ENCODE measurements at places on chromosomes 13 and 19.

GRCh38 chr13:60852886-60853285 lies 455.9 kb downstream of the TDRD3 start:
- DNase-seq, result no peak

DNA sequence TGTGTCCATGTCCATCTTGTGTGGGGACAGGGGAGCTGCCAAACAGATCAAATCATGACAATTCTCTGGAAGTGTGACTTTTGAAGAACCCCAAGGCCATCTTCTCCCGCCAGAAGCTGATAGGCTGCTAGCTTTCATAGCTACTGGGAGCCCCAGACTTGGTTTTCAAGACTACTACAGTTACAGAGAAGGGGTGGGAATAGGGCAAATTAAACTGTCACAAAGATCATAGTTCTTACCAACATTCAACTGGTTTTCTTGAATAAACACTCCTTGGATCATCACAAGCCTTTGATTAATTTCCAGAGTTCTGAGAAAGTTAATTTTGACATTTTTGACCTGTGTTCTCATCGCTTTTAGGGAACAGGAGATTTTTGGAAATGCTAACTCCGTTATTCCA lies 67.8 kb upstream of the FARP1 start:
- DNase-seq, result no peak

DNA sequence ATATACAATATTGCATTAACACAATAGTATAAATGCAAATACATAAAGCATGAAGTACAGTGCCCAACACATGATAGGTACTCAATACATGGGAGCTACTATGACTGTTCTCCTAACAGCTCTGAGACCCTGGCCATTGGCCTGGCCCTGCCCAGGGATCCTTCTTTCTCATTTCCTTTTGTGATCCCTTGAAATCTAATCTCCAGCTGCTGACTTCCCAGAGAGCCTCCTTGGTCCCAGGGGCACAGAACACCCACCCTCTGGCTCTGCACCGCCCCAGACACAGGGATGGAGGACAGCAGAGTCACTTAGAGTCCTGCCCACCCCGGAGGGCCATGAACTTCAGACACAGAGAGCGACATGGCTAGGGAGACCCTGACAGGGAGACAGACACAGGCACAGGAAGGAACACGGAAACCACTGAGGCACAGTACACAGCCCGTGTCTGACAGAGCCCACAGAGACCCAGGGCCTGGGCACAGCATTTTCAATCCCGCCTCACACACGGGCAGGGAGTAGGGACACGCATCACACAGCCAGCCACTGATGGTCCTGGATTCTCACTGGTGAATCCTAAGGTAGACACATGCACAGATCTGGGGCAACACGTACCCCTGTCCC lies 4.2 kb upstream of the SYCN start:
- no peak for DNase-seq

- DNase-seq, result no peak
These were observed 1.0 kb downstream of the FNDC3A start for GRCh38 chr13:48976576-48977285.

DNA sequence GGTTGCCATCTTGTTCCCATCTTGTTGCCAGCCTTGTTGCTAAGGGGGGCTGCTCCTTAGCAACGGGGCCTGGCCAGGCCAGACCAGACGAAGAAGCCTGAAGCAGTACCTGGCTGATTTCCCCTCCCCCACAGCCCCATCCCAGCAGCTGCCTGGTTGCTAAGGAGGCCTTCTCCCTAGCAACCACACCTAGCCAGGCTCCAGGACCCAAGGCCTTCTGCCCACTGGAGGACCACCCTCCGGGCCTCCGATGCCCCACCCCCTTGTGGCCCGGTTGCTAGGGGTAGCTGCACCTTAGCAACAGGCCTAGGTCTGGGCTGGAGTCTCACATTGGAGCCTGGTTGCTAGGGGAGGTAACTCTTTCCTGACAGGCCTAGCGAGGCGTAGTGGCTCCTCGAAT lies 3.9 kb downstream of the PRRG2 start:
- no peak for DNase-seq

- no peak for DNase-seq
These were observed 6.0 kb downstream of the PVR start for GRCh38 chr19:44649578-44650145.

DNA sequence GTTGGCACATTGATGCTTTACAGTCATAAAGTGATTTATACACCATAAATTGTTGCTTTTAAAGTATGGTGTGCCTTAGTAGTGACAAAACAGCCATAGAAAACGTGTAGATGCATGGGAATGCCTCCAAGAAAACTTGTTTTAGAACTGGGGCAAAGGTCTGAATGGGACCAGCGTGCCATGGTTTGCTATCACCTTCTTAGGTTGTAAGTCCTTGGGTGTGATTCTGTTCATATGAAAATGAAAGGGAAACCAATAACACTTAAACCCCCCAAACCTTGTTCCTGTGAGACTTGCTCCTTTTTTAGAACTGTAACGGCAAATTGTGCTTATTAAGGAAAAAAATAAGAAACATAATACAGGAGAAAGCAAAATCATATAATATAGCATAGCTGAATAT lies 603.3 kb upstream of the SLITRK6 start:
- DNase-seq, result no peak

- no peak for DNase-seq
These were observed 62.9 kb downstream of the DCT start for GRCh38 chr13:94416454-94417080.

GRCh38 chr13:110024645-110024980 lies 238.2 kb upstream of the IRS2 start:
- no peak for DNase-seq

DNA sequence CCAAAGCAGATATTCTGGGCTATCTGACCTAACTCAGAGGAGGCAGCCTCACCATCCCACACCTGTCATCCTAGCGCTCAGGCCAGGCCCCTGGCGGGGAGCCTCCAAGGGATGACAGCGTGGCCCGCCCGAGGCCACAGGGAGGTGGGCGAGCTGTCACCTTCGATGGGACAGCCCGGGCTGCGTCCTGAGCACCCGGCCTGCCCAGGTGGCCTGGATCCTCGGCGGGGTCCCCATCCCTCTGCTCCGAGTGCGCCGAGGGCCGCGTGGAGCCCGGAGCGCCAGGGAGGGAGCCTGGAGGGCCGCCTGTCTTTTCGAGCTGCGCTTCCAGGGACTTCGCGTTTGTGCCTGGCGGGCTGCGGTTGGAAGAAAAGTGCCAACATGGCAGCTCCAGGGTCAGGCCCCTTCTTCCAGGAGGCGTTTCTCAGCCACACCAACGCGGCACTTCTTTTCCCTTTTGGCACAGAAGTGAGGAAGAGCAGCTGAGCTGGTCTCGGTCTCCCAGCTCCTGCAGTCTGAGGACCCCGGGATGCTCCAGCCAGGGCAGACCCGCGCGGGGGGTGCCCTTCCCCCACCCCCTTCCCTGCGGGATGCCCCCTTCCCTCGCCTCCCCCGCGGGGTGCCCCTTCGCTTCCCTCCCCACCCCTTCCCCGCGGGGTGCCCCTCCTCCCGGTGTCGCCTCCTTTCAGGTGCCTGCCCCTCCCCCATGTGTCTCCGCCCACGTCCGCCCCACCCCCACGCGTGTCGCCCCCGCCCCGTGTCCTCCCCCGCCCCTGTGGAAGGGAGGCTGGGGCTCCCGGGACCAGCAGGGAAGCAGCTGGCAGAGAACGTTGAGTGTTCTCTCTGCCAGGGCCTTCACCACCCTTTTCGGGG lies 42.3 kb downstream of the GJA3 start:
- DNase-seq, result no peak

DNA sequence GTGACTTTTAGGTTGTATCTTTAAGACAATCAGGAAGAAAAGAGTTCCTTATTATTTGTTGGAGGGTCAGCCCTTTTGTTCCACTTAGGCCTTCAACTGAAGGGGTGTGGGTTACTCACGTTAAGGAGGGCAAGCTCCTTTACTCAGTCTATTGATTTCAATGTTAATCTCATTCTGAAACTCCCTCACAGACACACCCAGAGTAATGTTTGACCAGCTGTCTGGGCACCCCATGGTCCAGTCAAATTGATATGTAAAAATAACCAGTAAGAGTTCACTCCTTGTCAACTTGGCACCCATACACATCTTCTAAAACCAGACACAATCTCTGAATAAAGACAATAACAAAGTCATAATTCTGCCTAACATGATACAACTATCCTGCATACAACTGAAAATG lies 292.9 kb downstream of the KLF5 start:
- DNase-seq, result no peak

DNA sequence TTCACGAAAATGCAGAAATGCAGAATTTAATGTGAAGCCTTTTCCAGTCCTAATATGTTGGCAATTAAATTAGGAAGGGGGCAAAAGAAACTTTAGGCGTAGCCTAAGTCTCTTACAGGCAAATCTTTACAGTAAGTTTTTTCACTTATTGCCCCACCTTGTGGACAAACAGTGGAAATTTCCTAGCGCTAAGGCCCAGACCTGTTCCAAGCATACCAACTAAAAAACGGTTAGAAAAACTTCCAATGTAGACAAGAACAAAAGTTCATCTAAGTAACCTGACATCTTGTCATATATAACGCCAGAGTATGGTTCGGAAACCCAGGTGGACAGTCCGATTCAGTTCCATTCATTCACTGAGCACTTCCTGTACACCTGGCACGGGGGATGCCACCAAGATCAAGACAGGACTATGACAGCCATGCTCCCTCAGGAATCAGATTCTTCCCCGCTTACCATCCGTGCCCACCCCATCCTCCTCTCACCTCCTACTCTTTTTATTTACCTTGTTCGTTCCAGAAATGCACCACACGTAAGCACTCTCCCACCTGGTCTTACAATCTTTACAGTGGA lies 4.9 kb downstream of the ZAR1L start:
- DNase-seq, result peak; percentile 57

- peak; percentile 49 for DNase-seq
These were observed 190.9 kb downstream of the KLF12 start for GRCh38 chr13:73943137-73943964.

DNA sequence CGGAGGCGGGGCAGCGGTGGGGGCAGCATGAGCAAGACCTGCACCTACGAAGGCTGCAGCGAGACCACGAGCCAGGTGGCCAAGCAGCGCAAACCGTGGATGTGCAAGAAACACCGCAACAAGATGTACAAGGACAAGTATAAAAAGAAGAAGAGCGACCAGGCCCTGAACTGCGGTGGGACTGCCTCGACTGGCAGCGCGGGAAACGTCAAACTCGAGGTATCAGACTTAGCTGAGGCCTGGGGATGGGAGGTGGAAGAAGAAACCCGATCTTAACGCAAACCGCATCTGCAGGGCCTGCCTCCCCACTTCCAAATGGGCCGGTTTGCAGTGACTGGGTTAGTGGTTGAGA lies 693 bp downstream of the RFXAP start:
- peak; percentile 38 for DNase-seq

DNA sequence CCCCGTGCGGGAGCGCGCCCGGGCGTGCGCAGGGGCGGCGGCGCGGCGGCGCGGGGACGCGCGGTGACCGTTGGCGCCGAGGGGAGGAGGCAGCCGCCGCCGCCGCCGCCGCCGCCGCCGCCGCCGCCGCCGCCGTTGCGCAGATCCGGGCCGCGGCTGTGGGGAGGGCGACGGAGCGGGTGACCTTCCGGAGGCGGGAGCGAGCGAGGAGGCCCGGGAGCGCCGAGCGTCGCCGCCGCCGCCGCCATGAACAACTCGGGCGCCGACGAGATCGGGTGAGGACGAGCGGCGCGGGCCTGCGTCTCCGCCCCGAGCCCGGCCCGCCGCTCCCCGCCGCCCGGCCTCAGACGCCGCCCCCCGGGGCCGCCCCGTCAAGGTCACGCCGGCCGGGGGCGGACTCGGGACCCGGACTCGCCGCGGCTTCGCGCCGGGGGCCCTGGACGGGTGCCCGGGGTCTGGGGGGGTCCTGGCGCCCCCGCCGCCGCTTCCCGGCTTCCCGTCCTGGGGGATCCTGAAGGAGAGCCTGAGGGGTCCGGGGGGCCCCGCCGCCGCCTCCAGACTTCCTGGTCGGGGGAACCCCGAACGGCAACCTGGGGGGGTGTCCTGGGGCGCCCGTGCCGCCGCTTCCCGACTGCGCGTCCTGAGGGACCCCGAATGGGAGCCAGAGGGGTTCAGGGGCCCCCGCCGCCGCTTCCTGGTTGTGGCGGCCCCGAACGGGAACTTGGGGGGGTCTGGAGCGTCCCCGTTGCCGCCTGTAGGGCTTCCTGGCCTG lies at the start of gene DAZAP1:
DAZAP1 (plus strand) TSS at position 59 of the 772 bp plus-strand sequence; CDS start at position 247, 188 bp downstream.
- no peak for DNase-seq

- no peak for DNase-seq
These were observed 705.3 kb downstream of the GPC5 start for GRCh38 chr13:92103689-92104153.

DNA sequence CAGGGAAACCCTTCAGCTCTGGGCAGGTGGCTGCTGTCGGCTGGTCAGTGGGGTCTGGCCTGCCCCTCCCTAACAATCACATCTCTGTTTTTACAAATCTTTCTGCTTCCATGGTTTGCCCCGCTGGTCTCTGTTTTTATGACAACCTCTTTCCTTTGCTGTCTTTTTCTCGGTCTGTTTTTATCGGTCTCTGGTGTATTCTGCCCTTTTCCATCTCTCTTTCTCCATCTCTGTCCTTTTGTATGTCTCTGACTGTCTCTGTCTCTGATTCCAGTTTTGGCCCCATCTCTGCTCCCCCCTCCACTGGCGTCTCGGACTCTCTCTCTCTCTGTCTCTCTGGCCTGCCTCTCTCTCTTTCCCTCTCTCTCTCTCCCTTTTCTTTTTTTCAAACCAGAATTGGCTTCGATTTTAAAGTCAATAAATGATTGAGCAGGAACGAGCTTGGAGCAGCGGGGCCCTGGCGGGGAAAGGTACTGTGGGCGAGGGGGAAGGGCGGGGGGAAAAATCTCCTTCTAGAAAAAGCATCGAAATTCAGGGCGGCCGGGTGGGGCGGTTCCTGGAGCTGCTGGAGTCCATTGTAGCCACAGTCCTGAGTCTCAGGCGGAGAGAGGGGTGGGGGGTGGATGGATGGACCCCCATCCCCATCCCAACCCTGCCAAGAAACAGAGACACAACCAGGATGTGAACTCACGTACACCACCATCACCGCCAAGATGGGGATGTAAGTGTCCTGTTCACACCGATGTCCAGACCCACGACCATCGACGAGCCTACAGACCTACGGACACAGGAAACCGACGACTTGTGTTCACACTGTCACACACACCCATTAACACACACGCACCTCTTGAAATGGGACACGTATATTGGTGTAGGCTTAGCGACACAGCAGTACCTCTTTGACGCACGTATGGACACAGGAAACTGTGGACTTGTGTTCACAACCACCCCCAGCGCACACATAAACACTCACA lies 3.0 kb downstream of the NFIX start:
- no peak for DNase-seq

GRCh38 chr13:40756042-40756441 lies 14.9 kb downstream of the MRPS31 start:
- no peak for DNase-seq

GRCh38 chr19:33644284-33644836 lies 22.6 kb downstream of the CHST8 start:
- DNase-seq, result no peak

Data from activated CD4-positive, alpha-beta T cell treated with anti-CD3 and anti-CD28 coated beads, Interleukin-2, Interleukin-4, amounts not matched to agents 100 ng/mL and 50 ng/mL, durations not matched to agents 16 hours and 8 hours (primary cell).